CD8-positive, alpha-beta memory T cell (primary cell): ENCODE measurements at places on chromosomes 4 and X. TPM values are rescaled to one million over a fixed set of nuclear protein-coding genes. Genes with fewer than 3 reads are reported as not detected.

- H3K27me3 ChIP-seq, result no peaks in the 10 kb centered on the region
- no peak overlapping the region for H3K4me3 ChIP-seq
- no peaks in the 10 kb centered on the region for H3K36me3 ChIP-seq
- H3K4me1 ChIP-seq, result no peaks in the 10 kb centered on the region
- no peak for DNase-seq
Observed at GRCh38 chr4:139514382-139515059, 41.5 kb downstream of the SETD7 start.

- no peaks in the 10 kb centered on the region for H3K36me3 ChIP-seq
- H3K4me1 ChIP-seq, result no peaks in the 10 kb centered on the region
- H3K27ac ChIP-seq, result no peak overlapping the region
- DNase-seq, result no peak
- no peak overlapping the region for H3K4me3 ChIP-seq
- no peaks in the 10 kb centered on the region for H3K27me3 ChIP-seq
Observed at GRCh38 chrX:138648568-138648967, 62.9 kb downstream of the FGF13 start.

Gene C4orf36
- total RNA-seq, result not detected

GRCh38 chr4:82499738-82500434 lies 61.9 kb downstream of the TMEM150C start:
- H3K36me3 ChIP-seq, result no peaks in the 10 kb centered on the region
- no peak overlapping the region for H3K4me3 ChIP-seq
- no peak overlapping the region for H3K27ac ChIP-seq
- DNase-seq, result no peak
- H3K27me3 ChIP-seq, result no peaks in the 10 kb centered on the region

- H3K27ac ChIP-seq, result no peak overlapping the region
- no peak for DNase-seq
- no peaks in the 10 kb centered on the region for H3K27me3 ChIP-seq
- peaks cover 6% of the 10 kb centered on the region for H3K4me1 ChIP-seq
- no peaks in the 10 kb centered on the region for H3K36me3 ChIP-seq
Observed at GRCh38 chrX:39249999-39250398, 448.7 kb downstream of the MID1IP1 start.

Gene GPR173
- total RNA-seq, result not detected
